ENCODE measurements at places on chromosomes 13 and 19.

DNA sequence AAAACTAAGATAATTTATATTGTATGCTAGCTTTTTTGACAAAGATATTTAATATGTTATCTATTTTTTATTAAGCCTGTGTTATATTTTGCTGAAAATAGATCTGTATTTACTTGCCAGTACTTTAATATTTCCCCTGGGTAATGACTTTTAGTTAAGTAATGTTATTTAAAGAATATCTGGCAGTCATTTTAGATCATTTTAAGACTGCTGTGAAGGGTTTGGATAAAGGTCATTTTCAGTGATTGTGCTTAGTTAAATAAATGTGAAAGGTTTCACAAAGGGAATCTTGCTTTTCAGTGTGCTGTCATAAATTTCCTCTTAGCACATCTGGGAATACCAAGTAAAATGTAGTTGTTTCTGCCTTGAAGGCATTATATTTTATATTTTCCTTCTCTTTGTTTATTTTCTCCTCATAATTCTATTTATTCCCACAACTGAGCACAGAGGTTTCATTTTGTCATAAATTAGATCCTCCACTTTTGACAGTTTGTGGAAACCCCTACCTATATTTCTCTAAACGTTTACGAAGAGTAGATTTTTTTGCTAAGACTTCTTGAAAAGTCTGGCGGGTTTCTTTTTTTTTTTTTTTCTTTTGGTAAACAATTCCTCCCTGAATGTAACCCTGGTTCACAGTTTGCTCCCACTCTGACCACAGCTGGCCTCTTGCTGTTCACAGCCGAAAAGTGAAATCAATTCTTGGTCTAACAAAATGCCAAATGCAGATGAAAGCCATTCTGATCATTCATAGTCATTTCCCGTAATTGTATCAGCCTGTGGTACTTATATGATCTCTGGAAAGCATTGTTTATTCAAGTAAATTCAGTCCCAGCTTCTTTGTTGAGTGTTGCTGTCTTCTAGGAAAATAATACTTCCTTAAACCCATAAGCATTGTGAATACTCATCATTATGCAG, 87.8 kb downstream of the MAB21L1 start:
- no peak for DNase-seq

- DNase-seq, result no peak
These were observed 283.2 kb upstream of the ARGLU1 start for GRCh38 chr13:106850973-106851650.

GRCh38 chr13:34361560-34361959, 543.6 kb downstream of the RFC3 start:
- DNase-seq, result no peak

DNA sequence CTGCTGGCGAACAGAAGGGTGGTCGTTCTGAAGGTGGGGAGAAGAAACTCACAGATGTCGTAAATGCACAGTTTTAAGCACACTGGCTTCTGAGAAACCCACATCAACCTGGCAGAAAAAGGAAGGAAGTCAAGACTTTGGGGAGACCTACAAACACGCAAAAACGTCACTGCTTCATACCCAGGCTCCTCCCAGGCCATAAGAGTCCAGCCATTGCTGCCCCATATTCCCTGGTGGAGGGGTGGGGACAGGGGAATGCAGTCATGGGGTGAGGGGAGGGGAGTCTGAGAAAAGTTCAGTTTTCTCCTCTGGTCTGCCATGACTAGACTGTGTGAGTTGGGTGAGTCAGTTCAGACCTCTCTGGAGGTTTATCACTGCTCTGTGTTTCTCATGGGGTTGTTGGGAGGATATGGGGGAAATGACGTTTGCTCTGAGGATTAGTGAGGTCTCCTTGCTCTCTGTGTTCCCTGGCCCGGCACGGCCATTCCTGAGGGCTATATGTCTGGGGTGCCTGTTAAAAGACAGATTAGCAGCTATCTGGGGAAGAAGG, 139.0 kb downstream of the FLT1 start:
- DNase-seq, result peak; percentile 34

GRCh38 chr19:42328854-42329253, 3.4 kb downstream of the MEGF8 start:
- DNase-seq, result no peak

GRCh38 chr19:47707135-47707925, 5.9 kb upstream of the EHD2 start:
- peak; percentile 33 for DNase-seq

GRCh38 chr19:32227561-32228165, 117.7 kb upstream of the ZNF507 start:
- DNase-seq, result no peak

- no peak for DNase-seq
These were observed 15.8 kb upstream of the ALOX5AP start for GRCh38 chr13:30719525-30719914.

DNA sequence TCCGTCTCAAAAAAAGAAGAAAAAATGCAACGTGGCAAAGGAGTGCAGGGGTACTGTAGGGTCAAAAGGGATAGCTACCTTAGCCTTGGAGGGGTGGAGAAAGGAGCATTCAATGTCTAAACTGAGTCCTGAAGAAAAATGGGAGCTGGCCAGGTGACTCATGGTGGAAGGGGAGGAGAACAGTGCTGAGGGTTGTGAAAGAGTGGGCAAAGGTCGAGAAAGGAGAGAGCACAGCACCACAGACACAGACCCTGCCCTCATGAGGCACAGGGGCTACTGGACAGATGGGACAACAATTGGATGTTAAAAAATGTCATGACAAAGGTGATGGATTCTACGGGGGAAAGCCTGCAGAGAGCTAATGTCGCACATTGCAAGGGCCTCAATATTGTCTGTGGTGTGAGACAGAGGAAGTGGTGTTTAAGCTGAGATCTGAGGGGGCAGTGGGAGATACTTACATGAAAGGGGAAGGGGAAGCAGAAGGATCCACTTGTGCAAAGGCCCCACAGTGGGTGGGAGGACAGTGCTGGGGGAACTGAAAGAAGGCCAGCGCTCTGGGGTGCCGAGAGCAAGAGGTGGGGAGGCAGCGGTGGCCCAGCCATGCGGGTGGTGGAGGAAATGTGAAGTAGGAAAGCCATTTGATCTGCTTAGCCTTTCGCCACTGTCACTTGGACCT, 42.9 kb upstream of the URAD start:
- peak; percentile 77 for DNase-seq

- DNase-seq, result peak; percentile 85
These were observed at the start of gene ZNF543 for GRCh38 chr19:57320180-57321084. Gene ZNF543, plus strand, starts transcription at chr19:57320472. Its CDS starts 382 bp downstream, at chr19:57320854.

DNA sequence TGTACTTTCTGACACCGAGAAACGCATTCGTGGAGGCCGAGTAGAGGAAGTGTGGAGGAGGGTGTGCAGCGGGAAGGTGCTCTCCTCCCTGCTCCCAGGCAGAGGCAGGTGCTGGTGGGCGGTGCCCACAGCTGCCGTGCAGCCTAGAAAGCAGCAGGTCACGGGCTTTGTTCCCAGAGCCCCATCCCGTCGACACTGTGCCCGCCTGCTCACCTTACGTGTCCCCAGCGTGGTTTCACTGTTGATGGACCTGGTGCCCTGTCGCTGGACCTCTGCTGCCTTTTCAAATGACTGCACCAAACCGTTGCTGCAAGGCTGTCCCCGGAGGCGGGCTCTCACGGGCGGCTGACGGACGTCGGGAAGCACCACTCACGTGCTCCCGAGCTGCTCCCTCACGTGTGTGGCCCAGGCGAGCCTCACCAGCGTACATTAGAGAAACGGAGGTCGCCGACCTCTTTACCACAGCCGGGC, 20.8 kb downstream of the PLEKHJ1 start:
- DNase-seq, result no peak

DNA sequence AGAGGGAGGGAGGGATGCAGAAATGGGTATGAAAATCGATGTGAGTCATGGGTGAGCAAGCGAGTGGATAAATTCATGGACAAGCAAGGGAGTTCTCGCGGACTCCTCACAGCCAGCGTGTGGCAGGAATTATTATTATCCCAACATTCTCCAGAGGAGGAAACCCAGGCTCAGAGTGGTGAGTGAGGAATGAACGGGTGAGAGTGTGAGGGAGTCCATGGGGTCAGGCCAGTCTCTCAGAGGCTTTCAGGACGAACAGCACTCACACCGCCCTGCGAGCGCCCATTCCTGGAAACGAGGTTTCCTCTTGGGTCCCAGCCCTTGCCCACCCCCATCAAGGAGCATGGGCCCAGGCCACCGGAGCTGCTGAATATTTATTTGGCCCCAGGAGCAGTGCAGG, 6.3 kb upstream of the DNAAF3 start:
- no peak for DNase-seq

DNA sequence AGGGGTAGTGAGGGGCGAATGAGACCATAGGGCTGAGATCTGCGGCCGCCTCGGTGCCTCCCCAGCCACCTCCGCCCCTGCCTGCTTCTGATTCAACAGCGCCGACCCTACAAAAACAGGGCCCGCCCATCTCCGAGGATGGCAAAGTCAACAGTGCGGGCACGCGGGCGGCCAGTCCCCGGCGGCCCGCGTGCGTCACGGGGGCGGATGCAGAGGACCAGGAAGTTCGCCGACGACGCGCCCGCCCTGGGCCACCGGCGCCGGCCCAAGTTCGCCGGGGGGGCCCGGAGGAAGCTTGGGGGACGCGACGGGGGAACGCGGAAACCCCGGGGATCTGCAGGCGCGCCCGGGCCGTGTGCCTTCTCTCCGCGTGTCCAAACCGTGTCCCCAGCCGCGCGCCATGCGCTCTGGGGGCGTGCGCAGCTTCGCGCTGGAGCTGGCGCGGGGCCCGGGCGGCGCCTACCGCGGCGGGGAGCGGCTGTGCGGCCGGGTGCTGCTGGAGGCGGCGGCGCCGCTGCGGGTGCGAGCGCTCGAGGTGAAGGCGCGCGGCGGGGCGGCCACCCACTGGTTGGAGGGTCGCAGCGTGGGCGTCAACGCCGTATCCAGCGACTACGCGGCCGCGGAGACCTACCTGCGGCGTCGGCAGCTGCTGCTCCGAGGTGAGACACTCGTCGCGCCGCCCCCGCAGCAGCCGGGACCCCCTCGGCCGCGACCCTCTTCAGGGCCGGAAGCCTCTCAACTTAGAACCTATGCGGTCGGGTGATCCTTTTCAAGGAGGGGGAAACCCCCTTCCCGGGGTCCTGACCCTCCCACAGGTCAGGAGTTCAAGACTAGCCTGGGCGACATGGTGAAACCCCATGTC, 6.8 kb upstream of the ARRDC2 start:
- DNase-seq, result peak; percentile 73

DNA sequence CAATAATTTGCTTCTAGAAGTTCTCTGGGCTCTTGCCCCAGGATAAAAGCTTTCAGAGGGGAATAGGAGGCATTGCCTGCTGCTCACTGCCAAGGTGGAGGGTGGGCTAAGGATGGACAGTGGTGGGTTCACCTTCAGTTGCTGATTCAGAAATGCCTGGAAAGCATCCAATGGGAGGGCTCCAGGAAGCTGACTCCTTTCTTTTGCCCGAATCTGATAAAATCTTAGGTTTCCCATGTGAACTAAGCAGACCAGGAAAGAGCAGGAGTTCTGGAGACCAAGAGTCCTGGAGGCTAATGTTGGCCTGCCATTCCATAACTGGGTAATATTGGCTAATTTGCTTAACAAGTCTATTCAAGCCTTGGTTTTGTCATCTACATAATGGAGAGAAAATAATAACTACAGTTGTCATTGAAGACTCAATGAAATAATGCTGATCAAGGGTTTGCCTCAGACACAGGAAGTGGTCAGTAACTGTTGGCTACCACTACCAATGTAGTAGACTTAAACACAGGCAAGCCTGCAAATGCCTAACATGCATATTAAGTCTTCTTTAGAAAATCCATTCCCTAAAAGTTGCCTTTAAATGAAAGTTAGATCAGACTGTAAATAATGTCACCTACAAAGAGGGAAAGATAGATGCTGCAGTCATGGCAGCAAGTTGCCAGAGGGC, 528.4 kb upstream of the NBEA start:
- no peak for DNase-seq

DNA sequence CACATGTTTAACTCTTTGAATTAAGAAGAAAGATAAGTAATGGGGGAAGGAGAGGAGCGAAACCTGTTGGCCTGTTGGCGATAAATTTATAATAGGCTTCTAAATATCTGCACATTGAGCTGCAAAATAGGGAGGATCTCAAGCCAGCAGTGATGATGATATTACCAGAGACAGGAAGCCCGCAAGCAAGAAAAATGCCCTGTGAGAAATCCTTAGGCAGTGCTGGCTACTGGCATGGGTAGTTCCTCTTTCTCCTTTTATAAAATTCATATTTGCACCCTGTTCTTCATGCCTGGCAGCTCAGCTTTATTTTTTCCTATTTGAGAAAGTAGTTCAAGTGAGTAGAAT, 858 bp upstream of the USP12 start:
- DNase-seq, result peak; percentile 54

- DNase-seq, result no peak
These were observed 7.9 kb upstream of the CYSLTR2 start for GRCh38 chr13:48645845-48646244.

GRCh38 chr19:5006201-5006600, 37.3 kb downstream of the KDM4B start:
- DNase-seq, result no peak

GRCh38 chr13:22399801-22400420, 729.0 kb downstream of the FGF9 start:
- no peak for DNase-seq

DNA sequence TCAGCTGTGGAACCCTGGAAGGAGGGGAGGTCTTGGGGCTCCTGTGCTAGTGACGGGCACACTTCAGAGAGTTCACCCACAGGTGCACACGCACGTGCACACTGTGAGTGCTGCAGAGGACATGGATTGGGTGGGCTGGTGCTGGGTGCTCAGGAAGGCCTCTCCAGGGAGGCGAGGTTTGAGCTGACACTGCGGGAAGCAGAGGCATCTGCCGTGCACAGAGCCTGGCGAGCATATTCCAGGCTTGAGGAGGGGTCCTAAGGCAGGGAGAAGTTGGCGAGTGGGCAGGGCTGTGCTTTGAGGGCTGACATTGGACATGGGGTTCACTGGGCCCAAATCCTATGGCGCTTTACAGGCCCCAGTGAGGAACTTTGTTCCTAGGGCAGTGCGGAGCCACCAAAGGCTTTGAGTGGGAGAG, 25.6 kb downstream of the CCDC8 start:
- DNase-seq, result no peak

- DNase-seq, result peak; percentile 81
These were observed 8.6 kb downstream of the ZBTB7A start for GRCh38 chr19:4057931-4058692.

GRCh38 chr19:3005345-3005744, 23.7 kb downstream of the TLE2 start:
- DNase-seq, result no peak

DNA sequence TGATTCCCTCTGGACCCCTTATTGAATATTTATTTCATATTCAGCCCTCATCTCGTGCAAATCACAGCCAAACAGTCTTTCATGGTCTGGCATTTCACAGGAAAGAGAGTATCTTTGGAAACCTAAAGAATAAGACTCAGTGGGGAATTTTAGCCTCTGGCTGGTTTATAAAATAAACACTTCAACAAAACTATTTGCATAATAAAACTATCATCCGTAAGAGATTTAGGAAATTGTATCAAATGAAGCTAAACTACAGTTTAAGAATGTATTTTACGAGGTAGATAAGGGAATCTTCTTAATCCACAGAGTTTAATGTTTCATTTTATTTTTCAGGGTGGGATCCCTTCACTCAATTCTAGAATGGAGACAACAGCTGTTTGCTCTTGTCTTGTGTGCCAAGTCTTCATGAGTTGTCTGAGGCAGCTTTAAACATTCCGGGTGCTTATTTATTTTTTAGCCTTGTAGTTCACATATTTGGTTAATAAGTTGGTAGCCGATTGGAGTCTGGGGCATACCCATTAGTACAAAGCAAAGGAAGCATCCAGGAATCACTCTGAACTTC, 634.4 kb upstream of the KLF12 start:
- no peak for DNase-seq
